ENCODE measurements at places on chromosomes 16 and 17.

DNA sequence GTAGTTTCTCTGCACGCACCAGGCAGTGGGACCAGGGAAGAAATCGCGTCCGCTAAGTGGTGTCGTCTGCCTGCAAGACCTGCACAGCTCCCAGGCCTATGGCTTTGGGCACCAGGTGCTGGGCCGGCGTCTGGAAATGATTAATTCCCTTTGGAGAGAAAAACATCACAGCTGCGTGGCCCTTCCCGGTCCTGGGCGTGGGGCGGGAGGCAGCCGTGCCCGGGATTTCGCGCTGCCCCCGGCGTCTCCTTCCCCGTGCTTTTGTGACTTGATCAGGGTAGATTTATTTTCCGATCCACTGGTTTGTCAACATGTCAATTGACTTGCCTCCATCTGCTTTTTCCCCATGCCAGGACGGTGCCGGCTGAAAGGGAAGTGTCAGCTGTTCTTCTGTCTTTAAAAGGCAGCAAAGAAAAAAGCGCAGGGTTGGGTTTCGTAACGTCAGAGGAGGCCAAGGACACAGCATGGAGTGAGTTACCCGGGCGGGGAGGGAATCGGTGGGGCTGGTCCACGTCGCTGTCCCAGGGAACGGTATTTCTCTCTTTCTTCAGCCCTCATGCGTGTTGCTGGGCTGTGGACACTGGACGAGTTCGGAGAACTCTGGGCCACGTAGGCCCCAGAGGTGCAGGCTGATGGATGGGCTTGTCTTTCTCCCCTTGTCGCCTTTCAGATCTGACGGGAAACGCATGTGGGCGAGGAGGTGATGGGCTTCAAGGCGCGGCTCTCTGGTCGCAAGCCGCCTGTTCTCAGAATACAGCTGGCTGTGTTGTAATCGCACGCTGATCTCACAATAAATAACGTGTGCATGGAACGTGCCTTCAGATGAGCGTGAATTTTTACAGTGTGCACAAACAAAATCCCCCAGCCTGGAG, 188.1 kb upstream of the ZNF469 start:
- no peak for DNase-seq

- no peak for DNase-seq
Measured at GRCh38 chr16:3591436-3591803, 14.2 kb upstream of the NLRC3 start.

- peak; percentile 49 for DNase-seq
Measured at GRCh38 chr17:54967621-54968261, 713 bp downstream of the COX11 start.

DNA sequence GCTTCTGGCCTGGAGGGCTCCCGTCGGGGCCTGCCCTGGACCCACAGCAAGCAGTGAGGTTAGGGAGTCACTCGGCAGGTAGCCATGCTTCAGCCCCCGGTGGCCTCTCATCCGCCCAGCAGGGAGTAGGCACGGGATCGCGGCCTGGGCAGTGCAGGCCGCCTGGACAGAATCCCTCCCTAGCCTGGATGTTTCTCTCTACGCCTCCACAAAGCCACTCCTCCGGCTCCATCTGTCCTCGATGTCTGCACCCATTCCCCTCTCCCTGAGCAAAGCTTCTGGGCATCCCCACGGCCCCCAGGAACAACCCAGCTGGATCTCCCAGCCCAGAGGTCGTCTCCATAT, 145.2 kb downstream of the RBFOX3 start:
- no peak for DNase-seq
